ENCODE measurements at places on chromosomes 3 and 15.
A peak's percentile ranks its signal among the peaks of the same experiment; 100 is the strongest.

DNA sequence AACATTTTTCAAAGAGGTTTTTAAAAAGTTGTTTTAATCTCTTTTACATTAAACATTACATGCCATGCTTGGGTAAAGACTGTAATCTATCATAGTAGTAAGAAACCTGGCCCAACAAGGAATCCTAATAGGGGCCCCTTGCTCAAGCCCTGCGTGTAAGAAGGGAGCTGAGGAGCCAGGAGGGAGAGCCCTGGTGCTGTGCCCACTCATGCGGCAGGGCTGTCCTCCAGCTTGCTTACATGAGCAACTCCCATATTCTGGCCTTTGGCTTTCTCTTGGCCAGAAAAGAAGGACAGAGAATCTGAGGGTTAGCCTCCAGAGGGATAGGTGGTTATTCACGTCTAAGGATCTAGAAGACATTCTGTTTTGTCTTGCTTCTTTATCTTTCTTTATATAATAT is 49.8 kb downstream of the KBTBD12 start:
- no peak for DNase-seq

- DNase-seq: peak; percentile 73
Measured at GRCh38 chr3:46845397-46845859, 17.8 kb downstream of the MYL3 start.

DNA sequence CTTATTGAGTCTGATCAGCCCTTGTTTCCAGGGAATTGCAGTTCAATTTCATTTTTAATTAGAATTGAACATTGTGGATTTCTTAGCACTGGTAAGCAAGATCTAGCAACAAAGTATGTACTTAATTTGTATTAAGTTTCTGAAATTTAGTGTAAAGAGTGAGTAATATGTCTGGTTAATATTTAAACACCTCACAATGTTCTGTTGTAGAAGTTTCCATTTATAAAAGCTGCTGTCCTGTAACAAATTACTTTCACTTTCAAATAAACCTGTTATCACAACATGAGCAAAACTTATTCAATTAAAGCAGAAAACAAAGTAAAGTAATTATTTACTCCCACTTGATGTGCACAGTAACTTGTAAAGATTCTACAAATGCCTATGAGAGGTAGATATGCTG is 448.5 kb downstream of the NAALADL2 start:
- no peak for DNase-seq

GRCh38 chr3:100316641-100317069 is 17.9 kb upstream of the NIT2 start:
- DNase-seq: no peak

DNA sequence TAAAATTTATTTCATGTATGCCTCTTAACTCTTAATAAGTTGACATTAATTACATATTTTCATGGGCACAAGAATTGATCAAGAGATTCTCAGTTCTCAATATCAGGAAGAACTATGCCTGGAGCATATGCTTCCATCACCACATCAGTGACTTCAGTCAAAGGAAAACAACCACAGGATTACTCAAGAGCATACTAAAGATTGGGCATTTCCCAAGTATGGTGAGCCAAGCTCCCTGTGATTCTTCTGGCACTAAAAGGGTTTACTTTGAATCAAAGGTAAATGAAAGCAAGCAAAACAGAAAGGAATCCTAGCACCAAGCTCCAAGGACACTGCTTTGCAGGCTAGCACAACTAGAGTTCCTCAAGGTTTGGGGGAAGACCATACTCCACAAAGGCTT is 44.6 kb downstream of the FMN1 start:
- no peak for DNase-seq

DNA sequence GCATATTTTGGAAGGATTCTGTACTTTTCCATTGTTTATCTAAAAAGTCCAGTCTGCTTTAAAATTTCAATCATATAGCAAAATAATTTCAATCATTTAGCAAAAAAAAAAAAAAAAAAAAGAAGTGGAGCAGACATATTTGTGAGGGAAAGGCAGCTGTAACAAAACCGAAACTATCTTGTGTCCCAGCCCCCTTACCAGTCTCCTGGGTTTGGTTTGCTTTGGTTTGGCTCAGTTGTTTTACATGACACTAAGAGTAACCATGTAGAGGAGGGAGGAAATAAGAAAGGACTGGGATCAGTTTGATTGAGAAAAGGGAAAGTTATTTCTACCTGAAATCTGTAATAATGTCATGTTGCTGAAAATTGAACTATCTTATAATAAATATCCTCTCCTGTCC is 158.8 kb upstream of the GADL1 start:
- DNase-seq: no peak
